ENCODE measurements at places on chromosomes 2 and 18.

- DNase-seq: no peak
These were observed 74.6 kb upstream of the SMAD7 start for GRCh38 chr18:49025426-49025766.

DNA sequence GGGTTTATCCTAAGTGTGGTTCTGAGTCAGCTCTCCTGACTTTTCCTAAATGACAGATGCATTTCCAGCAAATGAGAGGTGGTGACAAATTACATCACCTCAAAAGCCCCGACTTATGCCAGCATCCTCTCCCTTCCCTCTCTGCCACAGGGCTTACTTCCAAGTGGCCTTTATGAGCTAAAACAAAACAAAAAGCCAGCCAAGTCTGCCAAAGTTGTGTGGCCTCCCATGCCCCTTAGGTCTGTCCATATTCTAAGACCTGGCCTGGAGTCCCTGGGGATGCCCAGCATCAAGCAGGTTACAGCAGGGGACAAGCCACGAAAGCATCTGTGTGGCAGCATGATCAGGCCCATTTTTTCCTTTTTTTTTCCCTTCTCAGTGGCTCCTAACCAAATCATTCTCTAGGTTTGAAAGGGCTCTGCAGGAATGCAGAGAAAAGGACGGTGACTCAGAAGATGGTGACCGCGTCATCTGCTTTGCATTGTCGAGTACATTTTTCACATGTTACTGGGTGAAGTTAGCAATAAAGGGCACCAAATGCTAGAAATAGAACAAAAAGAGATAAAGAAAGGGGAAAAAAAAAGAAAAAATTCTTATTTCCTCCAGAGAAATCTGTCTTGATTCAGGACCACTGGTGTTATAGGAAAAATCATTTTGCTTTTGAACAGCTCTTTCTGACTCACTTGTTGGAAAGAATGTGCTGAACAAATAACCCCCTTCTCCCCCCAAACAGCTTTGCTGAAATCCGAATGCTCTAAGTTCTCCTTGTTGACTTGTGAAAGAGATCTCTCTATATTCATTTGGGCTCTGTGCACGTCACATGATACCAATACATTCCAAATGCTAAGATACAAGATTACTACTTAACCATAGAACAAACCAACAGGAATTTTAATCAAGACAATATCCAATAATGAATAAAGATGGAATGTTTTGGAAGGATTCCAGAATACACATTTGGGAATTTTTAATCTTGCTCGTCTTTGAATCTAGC, 178.7 kb downstream of the EN1 start:
- peak; percentile 50 for DNase-seq

DNA sequence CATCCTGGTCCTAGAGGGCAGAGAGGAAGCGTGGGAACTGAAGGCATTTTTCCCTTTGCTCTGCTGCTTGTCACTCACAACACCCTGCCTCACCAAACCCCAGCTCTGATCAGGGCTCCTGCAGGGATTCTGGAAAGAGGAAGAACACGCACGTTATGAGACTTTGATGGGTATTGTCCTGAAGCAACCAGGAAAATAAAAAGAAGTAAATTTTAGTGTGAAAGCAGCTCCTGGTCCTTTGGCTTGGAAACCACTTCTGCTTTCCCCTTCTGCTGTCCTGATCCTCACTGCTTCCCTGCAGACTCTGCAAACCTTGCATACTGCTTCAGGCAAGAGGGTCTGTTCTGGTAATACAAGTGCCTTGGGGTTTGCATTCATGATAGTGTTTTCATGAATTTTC, 164.1 kb downstream of the SLC8A1 start:
- no peak for DNase-seq

DNA sequence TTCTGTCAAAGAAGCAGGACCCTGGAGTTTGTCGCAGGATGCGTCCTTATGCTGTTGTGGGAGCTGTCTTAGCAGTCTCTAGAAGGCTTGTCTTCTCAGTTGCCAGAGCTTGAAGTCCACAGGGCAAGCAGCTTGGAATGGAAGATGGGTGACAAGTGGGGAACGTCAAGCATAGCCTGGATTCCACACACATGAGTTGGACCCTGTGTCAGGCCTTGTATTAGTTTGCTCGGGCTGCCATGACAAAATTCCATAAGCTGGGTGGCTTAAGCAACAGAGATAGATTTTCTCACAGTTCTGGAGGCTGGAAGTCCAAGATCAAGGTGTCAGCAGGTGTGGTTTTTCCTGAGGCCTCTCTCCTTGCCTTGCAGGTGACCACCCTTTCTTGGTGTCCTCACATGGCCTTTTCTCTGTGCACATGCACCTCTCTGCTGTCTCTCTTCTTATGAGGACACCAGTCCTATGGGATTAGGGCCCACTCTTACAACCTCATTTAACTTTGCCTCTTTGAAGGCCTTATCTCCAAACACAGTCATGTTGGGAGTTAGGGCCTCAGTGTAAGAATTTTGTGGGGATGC, 51.3 kb downstream of the THNSL2 start:
- DNase-seq: no peak

- DNase-seq: no peak
These were observed 4.4 kb upstream of the CYP1B1 start for GRCh38 chr2:38080346-38080745.

GRCh38 chr2:144920755-144921530, 401.0 kb upstream of the ZEB2 start:
- DNase-seq: no peak

DNA sequence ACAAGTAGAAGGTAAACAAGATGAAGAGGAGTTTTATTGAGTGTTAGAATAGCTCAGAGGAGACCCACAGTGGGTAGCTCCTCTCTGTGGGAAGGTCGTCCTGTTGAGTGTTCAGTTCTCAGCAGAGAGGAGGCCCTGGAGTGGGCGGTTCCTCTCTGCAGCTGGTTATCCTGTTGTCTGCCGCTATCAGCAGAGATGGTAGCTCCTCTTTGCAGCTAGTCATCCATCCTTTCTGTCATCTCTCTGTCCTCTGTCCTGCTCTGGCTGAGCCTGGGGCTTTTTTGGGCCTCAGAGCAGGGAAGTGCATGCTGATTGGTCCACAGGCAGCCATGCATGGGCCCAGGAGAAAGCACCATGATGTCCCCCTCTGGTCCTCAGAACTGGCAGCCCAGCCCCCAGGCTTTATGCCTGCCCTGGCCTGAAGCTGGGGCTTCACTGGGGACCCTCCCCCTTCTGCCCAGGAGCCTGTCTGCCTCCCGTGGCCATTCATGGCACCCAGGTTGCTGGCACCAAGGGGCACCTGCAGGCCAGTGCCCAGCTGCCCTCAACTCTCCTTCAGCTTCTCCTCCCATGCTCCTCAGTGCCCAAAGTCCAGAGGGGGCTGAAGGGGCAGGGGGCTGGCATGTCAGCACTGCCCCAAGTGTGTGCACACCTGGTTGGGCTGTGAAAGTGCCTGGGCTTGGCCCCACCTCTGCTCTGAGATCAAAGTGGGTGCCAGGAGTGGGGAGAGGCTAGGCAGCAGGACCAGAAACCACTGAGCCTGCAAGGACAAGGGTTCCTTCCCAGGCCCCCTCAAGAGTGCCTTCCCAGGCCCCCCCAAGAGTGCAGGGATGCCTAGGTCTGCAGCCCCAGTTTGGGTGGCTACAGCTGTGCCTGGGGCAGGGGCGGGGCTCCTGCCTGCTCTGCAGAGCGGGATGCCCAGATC, 98.7 kb downstream of the TWIST2 start:
- no peak for DNase-seq

GRCh38 chr18:22921772-22922171, 11.4 kb upstream of the RBBP8 start:
- no peak for DNase-seq

DNA sequence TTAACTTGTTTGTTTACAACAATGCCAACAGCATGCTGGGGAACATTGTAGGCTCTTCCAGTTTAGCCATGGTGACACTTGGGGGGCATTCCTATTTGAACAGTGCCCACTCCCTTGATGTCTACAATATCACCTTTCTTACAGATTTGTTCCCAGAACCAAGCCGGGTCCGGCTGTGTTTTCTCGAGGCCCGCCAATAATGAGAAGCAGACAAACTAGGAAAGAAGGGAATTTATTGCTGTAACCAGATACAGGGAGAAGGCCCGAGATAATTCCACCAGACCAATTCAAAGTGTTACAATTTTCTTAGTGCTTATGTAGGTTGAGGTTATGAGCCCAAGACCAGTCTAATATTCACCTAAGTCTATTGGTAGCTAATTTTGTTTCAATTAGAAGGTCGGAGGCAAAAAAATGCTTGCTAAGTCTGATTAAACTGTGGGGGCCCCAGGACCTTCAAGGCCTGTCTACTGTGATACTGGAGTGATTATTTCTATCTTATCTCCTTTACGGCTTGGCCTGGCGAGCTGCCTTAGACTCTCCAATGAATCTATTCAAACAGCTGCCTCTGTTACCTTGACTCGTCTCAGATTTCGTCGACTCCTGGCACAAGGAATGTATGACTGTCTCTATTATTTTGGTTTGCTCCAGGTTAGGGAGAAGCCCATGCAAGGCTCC, 59.1 kb upstream of the PSME4 start:
- no peak for DNase-seq
